Coronary artery (tissue), 2 donors: ENCODE measurements at places on chromosomes 16 and 17.

GRCh38 chr16:17467923-17468540, 2.7 kb downstream of the XYLT1 start:
- DNase-seq = peak; percentile 79

- DNase-seq = peak; percentile 22
Observed at GRCh38 chr16:2675714-2676113, 6.6 kb upstream of the KCTD5 start.

DNA sequence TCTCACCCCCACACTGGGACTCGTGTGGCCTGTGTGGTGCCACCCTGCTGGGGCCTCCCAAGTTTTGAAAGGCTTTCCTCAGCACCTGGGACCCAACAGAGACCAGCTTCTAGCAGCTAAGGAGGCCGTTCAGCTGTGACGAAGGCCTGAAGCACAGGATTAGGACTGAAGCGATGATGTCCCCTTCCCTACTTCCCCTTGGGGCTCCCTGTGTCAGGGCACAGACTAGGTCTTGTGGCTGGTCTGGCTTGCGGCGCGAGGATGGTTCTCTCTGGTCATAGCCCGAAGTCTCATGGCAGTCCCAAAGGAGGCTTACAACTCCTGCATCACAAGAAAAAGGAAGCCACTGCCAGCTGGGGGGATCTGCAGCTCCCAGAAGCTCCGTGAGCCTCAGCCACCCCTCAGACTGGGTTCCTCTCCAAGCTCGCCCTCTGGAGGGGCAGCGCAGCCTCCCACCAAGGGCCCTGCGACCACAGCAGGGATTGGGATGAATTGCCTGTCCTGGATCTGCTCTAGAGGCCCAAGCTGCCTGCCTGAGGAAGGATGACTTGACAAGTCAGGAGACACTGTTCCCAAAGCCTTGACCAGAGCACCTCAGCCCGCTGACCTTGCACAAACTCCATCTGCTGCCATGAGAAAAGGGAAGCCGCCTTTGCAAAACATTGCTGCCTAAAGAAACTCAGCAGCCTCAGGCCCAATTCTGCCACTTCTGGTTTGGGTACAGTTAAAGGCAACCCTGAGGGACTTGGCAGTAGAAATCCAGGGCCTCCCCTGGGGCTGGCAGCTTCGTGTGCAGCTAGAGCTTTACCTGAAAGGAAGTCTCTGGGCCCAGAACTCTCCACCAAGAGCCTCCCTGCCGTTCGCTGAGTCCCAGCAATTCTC, 27.4 kb downstream of the STH start:
- no peak for DNase-seq

GRCh38 chr16:695355-696089, 5.3 kb upstream of the WDR24 start:
- DNase-seq = no peak

GRCh38 chr17:62857526-62857925, 49.4 kb upstream of the MARCHF10 start:
- DNase-seq = peak; percentile 68

DNA sequence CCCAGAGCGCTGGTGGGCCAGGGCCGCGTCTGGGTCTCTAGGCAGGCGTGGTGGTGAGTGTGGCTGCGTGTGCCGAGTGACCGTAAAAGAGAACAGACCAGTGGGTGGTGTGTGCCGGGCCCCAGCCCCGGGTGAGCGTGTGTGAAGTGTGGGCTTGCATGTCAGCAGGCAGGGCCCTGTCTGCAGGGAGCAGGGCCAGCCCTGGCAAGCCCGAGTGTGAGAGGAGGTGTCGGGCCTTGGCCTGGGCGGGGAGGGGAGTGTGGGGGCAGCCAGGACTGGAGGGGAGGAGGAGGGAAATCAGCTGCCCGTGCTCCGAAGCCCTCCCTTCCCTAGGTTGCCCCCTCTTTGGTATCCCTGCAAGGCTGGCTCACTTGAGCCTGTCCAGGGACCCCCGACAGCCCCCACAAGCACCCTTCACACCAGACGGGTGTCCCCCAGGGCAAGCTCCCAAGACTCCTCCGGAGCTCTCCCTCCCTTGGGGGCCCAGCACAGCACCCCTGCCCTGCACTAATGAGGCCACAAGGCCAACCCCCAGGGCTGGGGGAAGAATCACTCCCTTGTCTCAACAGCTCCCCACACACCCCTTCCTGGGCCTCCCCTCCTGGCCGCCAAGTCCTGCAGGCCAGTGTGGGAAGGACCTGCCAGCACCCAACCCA, 1.9 kb downstream of the USH1G start:
- DNase-seq = no peak

- DNase-seq = no peak
Observed at GRCh38 chr17:37829592-37830123, 84.8 kb upstream of the HNF1B start.

GRCh38 chr16:69544088-69544487, 21.7 kb upstream of the NFAT5 start:
- DNase-seq = no peak

DNA sequence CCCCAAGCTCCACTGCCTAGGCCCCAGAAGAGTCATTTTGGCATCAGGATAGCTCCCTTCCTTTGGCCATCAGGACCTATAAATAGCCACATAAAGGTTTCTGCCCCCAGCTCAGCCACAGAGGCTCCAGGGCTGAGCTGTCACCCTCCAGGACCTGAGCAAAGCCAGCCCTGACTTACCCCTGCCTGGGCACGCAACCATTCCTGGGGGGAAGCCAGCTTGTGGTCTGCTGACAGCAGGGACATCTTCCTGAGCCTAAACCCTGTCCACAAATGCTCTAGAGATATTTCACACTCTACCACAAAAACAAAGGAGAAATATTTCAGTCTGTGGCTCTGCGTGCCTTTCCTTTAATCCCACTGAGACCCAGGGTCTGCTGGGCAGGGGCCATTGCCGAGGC, 123.7 kb upstream of the CCL2 start:
- peak; percentile 59 for DNase-seq

DNA sequence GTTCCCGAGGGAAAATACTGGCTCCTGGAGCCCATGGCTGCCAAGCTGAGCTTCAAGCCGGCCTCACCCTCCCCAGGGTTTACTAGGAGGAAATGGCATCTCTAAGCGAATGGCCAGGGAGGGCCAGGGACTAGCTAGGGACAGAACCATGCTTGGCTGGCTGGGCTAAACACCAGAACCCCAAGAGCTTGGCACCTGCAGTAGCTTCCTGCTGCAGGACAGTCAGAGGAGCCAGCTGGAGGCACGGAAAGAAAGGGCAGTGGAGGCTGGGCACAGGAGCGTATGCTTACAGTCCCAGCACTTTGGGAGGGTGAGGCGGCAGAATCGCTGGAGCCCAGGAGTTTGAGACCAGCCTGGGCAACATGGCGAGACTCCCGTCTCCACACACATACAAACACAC, 33.7 kb downstream of the PEMT start:
- DNase-seq = no peak

DNA sequence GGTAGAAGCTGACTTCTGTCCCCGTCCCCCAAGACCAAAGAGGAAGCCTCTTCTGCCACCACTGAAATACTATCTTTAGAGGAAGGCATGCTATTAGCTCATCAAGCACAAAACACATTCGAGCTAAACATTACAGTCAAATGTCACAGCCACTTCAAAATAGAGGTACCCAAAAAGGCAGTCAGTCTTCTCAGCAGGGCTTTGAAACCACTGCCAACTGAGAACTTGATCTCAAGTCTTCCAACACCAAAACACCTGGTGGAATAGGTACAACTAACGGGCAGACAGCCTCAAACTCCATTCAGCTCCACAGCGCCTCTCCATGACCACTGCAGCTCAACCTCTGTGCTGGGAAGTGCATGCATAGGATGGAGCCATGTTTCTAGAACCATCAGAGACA, 36.0 kb downstream of the ZFHX3 start:
- DNase-seq = peak; percentile 50

DNA sequence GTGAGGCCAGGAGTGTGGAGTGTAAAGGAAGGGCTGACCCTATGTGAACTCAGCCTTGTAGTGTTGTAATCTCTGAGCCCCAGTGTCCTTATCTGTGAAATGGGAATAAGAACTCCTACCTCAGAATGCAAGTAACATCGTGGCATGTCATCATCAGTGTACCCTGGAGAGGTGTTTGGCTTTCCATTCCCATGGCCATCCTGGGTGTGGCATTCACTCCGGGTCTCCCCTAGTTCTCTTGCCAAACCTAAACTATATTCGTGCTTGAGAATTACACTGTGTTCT, 1.9 kb downstream of the NXPH3 start:
- DNase-seq = no peak

- DNase-seq = no peak
Observed at GRCh38 chr17:75227729-75228128, 22.2 kb downstream of the NUP85 start.

DNA sequence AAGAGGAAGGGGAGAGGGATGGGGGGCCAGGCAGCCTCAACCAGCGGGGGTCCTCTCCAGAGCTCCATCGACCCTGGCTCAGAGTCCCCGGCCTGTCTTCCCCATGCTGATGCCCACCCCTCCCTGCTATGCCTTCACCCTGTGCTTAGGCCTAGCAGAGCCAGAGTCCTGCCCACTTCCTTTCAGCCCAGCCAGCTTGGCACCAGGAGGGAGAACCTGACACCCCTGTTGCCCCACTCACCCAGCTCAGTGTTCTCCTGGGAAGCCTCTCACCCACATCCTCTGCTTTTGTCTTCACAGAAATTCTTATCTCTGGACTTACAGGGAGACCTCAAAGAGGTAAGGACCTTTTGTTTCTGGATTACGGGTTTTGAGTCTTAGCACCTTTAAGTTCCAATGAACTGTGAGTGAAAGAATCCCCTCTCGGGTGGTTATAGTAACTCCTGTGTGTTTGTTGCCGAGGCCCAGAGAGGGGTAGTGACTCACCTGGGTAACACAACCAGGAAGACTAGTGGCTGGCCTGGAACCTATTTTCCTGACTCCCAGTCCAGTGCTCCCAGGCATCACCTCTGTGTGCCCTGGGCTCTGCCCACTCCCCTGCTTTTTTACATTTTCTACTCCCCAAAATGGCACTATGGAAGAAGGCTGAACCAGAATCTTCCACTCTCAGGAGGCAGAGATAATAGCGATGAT, 53.3 kb downstream of the CES1 start:
- peak; percentile 17 for DNase-seq

DNA sequence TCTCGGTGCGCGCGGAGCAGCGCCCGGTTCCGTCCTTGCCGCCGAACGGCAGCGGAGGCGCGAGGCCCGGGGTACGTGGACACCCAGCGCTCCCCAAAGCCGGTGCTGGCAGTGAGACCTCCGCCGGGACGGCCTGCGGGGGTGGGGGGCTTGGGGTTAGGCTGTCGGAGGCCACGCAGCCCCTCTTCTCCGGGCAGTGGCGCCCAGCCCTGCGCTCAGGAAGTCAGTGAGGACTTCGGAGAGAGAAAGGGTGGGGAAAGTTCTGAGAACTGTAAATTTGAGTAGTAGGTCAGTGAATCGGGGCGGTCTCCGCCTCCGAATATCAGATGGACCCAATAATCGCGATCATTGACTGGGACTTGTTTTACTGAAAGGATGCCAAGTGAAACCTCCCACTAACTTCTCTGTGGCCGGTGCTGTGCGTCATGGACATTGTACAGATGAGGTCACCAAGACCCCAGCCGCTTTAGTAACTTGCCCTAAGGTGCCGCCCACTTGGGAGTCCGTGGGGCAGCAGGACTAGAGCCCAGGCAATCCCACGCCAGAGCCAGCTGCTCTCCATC, 468 bp downstream of the IL4R start:
- peak; percentile 88 for DNase-seq

- DNase-seq = no peak
Observed at GRCh38 chr16:26475596-26475995, 591.1 kb upstream of the C16orf82 start.

DNA sequence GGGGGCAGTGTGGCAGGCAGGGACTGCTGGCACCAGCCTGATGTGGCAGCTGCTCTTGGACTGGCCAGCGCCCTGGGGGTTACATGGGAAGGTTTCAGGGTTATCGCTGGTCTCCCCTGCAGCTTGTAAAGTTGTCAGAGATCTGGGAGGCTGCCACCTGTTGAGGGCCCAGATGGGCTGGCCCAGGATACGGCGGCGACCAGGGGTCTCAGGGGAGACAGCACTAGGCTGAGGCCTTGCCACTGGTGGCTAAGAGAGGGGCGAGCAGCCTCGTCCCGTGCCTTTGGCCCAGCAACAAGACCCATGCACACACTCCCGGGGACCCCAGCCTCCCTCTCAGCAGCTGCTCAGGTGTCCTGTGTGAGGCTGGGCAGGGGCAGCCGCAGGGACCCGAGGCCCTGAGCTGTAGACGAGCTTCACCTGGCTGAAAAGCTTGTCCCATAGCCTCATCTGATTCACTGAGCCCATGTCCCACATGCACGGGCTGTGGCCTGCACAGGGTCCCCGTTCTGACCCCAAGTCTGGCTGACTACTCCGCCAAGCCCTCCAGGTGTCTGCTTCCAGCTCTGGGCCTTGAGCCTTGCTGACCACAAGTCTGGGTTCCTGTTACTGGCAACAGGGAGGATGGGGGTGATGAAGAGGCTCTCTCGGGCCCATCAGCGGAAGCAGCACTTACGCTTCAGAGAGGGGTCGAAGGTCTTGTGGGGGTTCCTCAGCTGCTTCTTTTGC, 6.2 kb downstream of the DUS1L start:
- no peak for DNase-seq

- DNase-seq = no peak
Observed at GRCh38 chr16:819336-820043, 19.0 kb upstream of the GNG13 start.

GRCh38 chr17:57625957-57626356, 119.1 kb downstream of the CCDC182 start:
- DNase-seq = no peak

DNA sequence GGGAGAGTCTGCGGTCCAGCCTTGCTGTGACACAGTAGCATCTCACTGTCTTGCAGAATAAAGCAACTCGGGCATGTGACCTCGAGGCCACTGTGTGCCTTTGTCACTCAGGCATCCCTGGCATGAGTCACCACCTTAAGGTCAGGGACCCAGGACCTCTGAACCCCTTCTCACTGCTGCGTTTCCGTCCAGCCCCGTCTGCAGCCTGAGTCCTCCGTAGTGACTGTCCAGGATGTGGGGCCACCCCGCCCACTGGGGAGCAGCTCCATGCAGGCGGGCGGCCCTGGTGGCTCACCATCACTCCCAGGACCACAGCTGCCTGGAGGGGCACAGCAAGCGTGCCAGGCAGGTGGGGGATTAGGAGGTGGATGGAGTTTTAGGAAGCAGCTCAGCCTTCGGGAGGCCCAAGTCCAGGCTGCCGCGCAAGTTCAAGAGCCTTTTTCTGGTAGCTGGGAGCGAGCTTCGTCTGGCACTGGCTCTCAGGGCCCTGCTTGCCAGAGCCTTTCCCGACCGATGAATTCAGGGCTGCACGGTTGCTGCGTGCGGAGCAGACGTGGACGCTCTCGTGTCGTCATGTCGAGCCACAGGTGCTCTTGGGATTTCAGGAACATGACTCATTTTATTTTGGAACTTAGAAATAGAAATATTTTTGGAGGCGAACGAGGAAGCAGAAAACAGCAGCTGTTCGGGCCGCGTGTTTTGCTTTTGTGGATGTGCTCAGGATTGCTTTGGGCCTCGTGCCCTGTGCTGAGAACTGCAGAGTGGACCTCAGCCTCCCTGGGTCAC, 16.8 kb downstream of the KCTD5 start:
- DNase-seq = no peak
